ENCODE measurements at places on chromosomes 5 and 9.

DNA sequence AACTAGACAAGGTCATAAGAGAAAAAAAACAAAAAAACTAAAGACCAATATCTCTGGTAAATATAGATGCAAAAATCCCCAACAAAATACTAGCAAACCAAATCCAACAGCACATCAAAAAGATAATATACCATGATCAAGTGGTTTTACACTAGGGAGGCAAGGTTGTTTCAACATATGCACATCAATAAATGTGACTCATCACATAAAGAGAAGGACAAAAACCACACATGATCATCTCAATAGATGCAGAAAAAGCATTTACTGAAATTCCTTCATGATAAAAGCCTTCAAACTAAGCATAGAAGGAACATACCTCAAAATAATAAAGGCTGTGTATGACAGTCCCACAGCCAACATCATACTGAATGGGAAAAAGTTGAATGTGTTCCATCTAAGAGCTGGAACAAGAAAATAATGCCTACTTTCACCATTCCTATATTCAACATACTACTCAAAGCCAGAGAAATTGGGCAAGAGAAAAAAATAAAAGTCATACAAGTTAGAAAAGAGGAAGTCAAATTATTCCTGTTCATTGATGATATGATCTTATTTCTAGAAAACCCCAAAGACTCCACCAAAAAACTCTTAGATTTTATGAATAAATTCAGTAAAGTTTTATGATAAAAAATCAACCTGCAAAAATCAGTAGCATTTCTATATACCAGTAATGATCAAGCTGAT, 72.2 kb upstream of the FAM169A start:
- no peak for DNase-seq

- DNase-seq = peak; percentile 24
Observed at GRCh38 chr9:109751253-109751652, 28.7 kb upstream of the PALM2AKAP2 start.

- DNase-seq = no peak
Observed at GRCh38 chr5:135451581-135452320, 400 bp downstream of the TIFAB start.

DNA sequence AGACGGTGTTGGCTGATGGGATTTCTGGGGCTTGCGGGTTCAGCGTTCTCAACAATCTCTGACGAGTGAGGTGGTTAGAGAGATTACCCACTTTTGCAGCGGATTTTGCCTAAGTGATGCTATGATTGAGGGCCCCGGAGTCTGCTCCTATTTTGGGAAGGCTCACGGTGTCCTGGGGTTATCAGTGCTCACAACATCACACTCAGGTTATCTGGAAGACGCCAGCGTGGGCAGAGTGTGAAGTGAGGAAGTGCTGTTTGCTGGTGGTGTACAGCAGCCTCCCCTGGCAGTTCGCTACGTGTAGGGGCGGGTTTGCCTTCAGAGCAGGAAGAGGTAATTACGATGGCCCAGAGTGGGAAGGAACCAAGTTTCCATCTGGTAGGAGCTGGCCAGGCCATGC, 341.2 kb upstream of the IRX2 start:
- DNase-seq = no peak

GRCh38 chr9:127216210-127216887, 48.2 kb upstream of the GARNL3 start:
- DNase-seq = no peak

DNA sequence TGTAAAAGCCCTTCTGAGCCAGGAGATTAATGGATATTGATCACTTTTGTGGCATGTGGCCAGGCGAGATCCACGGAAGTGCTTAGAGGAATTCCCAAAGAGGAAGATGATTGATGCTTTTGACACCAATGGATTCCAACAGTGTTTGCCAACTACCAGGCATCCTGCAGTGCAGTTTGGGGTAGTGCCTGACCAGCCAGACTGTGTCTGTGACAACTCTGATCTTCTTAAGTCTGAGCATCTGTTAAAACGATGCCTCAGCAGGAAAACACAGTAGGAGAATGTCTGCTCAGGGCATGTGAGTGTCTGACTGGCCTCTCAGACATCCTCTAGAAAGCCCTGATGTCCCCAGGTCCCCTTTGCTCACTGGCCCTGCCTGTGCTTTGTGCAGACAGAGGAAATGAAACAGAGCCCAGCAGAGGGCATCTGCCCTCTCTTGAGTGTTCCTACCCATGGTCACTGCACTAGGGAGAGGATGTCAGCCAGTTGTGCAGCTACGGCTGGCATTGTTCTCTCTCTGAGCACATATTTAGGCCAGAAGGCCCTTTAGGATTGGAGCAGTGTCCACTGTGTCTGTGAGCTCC, 57.0 kb downstream of the TRPC7 start:
- no peak for DNase-seq

GRCh38 chr5:96387616-96388015, 45.4 kb downstream of the PCSK1 start:
- no peak for DNase-seq

DNA sequence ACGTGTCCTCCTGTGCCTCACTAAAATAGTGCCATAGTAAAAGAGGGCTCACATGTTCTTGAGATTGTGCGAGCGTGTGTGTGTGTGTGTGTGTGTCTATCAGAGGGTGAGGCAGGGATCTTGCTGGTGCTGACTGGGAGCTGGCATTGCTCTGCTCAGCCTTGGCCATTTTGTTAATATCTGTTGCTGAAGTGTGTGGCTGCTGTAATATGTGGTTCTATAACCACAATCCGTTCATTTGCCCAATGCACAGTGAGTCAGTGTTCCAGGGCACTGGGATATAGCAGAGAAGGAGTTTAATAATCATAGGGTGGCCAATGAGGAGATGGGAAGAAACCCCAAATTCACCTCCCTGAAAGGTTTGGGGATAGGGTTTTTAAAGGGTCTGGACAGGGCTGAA, 61.3 kb downstream of the RASGRF2 start:
- no peak for DNase-seq

DNA sequence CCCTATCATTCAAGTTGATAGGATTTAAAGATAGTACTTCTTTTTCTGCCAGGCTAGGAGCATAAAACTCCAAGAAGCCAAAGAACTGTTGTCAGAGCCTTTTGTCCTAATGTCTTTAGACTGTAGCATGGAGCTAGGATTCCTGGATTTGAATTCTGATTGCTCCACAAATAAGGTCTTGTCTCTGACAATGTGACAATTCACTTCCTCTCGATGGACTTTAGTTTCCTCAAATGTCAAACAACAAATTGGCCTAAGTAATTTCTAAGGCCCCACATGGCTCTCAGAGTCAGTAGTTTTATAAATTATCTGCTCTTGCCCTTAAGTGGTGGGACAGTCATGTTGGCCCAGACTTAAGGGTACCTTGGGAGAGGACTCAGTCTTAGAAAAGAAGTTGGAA, 36.7 kb downstream of the RFK start:
- no peak for DNase-seq

DNA sequence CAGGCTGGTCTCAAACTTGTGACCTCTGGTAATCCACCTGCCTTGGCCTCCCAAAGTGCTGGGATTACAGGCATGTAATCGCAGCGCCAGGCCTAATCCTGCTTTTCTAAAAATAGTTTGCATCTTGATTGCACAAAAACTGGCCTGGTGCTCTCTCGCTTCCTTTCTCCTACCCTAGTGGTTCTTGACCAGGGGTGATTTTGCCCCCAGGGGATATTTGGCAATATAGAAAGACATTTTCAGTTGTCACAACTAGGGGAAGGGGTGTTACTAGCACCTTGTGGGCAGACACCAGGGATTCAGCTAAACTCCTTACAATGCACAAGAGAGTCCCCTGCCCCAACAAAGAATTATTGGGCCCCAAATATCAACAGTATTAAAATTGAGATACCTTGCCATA, 139.8 kb downstream of the DROSHA start:
- no peak for DNase-seq

GRCh38 chr5:115372146-115372545, 75.7 kb upstream of the CCDC112 start:
- no peak for DNase-seq

- no peak for DNase-seq
Observed at GRCh38 chr5:157157293-157157891, 8.7 kb downstream of the GARIN3 start.

DNA sequence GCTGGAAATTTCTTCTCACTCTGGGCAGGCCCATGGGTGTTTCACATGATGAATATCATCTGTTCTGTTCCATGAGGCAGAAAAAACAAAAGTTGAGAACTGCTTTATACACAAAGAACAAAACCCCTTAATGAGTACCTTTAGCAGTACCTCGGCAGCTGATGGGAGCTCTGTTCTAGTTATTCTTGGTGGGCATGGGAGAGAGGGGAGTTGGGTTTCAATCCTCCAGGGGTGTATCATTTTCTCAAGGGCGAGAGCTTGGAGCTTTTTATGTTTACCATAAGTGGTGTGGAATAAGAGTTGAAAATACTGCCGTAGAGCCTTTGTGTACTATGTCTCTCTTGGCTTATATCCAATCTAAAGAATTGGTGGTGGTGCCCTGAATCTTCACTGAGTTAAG, 103.3 kb upstream of the ZNF608 start:
- DNase-seq = no peak

GRCh38 chr5:111914966-111915636, 158.1 kb upstream of the NREP start:
- no peak for DNase-seq

DNA sequence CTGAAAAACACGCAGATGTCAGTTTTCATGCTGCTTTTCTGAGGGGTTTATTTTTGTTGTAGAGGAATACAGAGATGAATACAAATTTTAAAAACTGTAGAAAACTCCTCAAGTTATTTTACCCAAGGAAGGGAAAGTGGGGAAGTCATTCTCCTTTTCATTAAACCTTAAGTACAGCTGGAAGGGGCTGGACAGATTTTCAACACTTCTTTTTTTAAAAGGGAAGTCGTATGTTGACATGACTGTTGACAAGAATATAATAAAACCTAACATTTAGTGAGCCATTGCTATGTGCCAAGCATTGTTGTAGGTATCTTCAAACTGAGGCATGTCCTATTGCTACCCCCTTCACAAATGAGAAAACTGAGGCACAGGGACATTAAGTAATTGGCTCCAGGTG, 235.7 kb upstream of the ELL2 start:
- no peak for DNase-seq

GRCh38 chr9:82588301-82589180, 474.4 kb downstream of the RASEF start:
- DNase-seq = peak; percentile 35

GRCh38 chr5:38782180-38782835, 63.5 kb upstream of the OSMR start:
- DNase-seq = no peak

- no peak for DNase-seq
Observed at GRCh38 chr5:58786035-58786434, 203.2 kb downstream of the RAB3C start.

- no peak for DNase-seq
Observed at GRCh38 chr9:21252721-21253547, 13.1 kb upstream of the IFNA14 start.

Measured in right kidney (tissue), 9 donors.